Stimulated activated CD4-positive, alpha-beta T cell treated with anti-CD3 and anti-CD28 coated beads, TNF-alpha, amount 100 ng/mL, for 1 hour (primary cell): ENCODE measurements at places on chromosomes 1 and 21.

GRCh38 chr1:2586154-2587070 lies at the start of gene PRXL2B:
Gene PRXL2B, plus strand, starts transcription at chr1:2586777. Its CDS starts 109 bp downstream, at chr1:2586886.
- peak; percentile 91 for DNase-seq

- DNase-seq = peak; percentile 9
These were observed 18.7 kb downstream of the CNTN2 start for GRCh38 chr1:205061665-205062069.

- no peak for DNase-seq
These were observed 19.9 kb downstream of the TMPRSS2 start for GRCh38 chr21:41488080-41488479.

DNA sequence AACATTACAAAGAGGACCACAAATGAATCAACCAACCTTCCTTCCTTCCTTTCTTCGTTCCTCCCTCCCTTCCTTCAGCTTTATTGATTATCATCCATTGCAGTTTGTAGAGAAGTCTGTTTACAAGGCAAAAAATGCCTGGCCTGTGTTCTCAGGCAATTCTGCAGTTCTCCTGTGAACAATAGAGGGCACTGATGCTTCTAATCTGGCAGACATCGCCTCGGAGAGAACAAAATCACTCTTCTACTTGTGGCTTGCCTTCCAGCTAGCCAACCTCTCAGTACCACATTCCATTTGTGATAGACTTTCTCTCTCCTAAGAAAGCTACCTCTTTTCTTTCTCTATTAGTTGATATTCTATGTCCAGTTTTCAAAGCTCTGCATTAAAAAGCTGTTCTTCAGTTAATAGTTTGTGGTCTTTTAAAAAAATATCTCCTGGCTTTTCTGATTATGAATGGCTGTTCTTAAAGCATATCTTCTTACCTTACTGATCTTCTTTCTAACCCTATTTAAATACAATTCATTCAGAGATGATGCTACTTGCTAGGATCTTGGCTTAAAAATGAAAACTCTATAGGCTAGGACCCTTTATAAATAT lies 26.9 kb upstream of the ESRRG start:
- no peak for DNase-seq

- no peak for DNase-seq
These were observed 129.7 kb downstream of the ATP1B1 start for GRCh38 chr1:169236143-169236542.

DNA sequence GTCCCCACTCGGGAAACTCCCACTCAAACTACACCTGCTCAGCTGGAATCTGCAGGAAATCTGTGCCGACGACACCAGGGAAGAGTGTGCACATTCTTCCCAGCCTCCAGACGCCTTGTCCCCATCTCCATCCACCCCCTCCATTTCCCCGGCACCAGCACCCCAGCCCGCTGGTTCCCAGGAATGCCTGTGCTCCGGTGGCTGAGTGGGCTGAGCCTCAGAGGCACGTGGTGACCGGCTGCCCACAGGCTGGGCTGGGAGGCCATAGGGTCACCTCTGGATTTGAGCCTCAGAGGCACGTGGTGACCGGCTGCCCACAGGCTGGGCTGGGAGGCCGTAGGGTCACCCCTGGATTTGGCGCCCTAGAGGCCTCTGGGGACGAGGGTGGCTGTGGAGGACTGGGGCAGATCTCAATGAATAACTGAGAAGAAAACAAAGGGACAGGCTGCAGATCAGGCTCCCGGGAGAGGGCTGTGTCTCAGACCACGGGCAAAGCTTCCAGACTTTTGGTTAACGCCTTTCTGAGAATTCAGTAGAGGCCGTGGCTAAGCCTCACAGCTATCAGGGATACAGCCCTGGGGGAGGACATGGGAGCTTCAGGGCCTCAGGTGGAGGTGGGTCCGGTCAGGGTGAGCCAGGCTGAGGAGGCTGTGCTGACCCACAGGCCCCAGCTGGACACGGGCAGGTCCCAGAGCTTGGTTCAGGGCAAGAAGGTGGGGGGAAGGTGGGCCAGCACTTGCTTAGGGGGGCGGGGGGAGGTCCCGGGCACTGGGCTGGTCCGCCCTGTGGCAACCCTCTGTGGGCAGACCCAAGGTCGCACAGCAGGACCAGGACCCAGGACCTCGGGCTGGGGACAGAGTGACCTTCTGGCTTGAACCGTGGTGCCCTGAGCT lies 17.3 kb upstream of the TTLL10 start:
- DNase-seq = no peak

GRCh38 chr1:101124405-101124804 lies 98.8 kb upstream of the DPH5 start:
- no peak for DNase-seq

DNA sequence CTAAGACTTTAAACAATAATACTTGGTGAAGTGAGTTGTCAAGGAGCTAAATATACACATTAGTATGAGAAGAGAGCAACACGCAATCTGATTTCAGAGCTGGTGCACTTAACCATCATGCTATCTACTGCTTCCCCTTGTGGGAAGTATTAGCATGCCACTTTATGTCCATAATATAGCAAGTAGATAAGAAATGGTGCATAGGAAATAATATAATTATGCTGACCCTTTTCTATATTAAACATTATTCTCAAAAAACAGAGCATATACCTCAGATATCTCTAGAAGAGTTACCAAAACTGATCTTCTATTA lies 63.4 kb downstream of the MAGI3 start:
- DNase-seq = no peak

DNA sequence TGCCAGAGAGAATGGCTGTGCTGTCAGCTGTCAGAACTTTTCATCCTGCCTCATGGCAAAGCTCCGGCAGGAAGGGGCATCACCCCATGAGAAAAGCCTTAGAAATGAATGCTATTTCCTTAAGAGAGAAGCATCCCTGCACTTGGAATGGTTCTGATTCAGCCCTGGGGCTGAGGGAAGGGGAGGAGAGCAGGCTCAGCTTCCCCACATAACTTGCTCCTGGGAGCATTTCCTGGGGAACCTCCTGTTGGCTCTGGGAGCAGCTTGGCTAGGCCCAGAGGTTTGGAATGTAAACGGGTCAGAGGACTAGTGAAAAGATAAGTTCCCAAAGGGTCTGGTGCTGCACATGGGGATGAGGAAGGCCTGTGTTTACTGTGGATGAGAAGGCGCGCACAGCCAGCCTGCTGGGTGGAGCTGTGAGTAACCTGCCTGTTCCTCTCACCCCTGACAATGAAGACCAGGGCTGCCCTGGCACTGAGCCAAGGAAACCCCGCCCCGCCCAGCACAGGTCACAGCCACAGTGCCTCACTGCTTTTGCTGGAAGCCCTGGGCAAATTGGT lies 5.0 kb downstream of the PRELP start:
- DNase-seq = no peak

DNA sequence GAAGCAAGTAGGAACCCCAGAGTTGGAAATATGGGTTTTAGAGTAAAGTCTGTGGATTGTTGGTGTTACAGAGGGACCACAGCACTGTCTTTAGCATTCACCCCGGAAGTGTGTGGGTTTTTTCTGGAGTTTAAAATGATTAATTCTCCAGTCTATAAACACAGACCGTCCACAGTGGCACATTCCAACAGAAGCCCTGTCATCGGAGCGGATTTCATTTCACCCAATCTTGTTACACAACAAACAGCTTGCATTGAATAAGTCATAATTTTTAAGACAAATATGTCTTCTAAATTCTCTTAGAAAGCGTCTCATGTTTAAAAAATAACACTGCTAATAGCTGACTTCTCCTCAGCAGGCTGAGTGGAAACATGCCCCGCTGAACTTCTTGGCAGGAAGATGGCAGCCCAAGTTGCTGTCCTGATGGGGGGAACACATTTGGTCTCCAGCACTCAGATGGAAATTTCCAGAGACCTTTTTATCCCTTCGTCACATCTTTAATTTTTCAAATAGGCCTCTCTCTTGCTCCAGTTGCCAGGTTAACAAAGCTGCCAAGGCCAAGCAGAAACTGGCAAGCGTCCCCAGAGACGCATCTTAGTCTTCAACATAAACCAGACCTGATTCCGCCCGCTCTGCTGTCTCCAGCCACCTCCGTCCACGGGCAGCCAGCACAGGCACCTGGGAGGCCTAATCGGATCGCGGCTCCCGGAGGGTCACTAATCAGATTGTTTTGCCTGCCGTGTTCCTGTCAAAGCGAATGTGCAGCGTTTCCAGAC lies 28.8 kb upstream of the SLC19A1 start:
- no peak for DNase-seq

DNA sequence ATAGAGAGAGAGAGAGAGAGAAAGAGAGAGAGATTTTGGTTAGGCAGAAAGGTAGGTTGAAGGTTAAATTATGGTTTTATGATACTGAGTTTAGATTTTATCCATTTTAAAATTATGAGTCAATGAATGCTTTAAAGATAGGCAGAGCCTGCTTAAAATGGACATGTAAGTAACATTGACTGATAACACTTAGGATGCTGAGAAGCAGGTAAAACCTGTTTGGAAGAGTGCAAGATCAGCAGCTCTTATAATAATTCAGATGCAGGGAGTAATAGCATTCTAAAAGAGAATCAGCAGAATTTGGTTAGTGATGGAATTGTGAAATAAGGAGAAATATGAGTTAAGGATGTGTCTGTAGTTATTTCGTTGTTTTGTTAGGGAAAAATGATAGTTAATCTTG lies 446.6 kb downstream of the PLA2G4A start:
- DNase-seq = no peak

- no peak for DNase-seq
These were observed 149.2 kb upstream of the SYT6 start for GRCh38 chr1:114302821-114303220.

DNA sequence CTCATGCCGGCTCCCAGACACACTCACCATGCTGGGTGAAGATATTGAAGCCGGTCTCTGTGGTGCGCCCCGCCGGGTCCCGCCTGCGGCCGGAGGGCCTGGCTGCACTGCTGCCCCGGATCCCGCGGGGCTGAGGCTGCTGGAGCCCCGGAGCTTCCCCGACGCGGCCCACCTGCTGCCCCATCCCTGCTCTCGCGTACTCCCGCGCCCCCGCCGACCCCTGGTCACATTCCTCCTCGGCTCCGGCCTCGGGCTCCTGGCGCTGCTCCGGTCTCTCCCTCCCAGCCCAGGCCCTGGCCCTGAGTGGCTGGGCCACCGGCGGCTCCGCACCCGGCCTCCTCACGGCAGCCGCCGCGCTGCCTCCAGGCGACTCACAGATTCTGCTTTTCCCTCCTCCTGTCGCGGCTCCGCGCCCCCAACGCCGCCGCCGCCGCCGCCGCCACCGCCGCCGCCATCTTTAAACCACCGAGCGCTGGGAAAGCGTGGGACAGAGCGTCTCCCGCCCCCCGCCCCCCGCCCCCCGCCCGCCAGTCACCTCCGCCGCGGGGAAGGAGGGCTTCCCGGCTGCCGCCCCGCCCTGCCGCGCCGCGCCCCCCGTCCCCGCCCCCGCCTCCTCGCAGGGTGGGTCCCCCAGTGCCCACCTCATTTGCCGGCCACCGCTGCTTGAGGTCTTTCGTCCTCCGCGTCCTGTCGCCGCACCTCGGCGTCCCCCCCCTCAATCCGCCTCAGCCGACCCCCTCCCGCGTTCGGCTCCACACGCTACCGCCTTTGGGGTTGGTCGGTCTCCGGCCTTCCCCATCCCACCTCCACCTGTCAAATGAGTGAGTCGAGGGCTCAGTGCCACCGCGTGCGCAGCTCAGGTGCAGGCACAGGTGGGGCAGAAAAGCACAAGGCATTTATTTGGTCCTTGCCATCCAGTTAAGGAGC lies at the start of gene ABL2:
TSS of gene ABL2 (minus strand) at position 464 of the 927 bp plus-strand sequence. CDS start at position 184, 280 bp downstream.
- DNase-seq = no peak

DNA sequence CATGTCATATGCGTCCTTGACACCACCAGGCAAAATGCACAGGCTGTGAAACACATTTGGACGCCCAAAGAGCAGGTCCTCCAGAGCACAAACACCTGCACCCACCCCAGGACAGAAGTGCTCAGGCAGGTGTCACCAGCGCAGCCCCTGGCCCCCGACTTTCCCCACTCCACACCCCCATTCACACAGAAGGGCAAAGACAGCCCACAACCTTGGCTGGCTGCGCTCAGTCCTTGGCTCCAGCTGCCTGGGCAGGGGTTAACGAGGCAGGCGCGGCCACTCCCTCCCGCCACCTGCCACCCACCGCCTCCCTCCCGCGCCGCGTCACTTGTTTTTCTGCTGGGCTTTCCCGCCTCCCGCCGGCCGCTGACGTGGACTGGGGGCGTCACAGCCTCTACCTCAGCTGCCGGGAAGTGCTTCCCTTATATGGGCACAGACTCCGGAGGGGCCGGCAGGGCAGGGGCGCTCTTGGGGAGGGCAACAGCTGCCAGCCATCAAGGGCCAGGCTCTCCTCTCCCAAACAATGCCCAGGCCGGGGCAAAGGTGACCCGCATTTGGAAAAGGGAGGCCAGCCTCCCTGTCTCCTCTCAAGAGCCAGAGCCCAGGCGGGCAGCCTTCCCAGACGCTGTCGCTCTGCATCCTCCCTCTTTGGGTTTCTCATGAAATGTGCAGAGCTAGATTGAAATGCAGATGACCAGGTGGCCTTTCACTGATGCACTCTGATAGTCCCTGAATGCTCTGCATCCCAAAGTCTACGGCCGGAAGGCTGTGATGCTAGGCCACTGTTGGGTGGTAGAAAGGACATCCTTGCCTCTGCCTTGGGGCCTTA lies 14.8 kb upstream of the BTG2 start:
- peak; percentile 95 for DNase-seq

- DNase-seq = no peak
These were observed 19.4 kb downstream of the CXADR start for GRCh38 chr21:17532292-17532691.

DNA sequence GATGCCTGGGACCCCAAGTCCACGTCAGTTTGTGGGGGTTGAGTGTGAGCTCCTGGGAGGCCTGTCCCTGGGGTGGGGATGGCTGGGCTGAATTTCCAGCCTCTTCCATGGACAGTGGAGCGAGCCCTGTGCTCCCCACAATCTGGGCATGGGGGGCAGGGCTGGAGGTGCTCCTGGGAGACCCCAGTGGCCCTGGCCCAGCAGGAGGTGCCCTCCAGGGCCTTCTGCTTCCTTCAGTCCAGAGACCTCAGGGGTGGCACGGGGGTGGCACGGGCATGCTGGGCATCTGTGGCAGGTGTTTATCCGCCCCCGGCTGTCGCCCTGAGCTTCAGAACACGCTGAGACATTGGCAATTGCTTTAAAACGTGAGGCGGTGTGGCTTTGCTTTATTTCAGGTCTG lies 40.9 kb downstream of the MORN1 start:
- no peak for DNase-seq
